NCI-H1417 treated with DMSO at 0.1 percent for 48 hours (cell line): ENCODE measurements at places on chromosomes 6 and 20.

DNA sequence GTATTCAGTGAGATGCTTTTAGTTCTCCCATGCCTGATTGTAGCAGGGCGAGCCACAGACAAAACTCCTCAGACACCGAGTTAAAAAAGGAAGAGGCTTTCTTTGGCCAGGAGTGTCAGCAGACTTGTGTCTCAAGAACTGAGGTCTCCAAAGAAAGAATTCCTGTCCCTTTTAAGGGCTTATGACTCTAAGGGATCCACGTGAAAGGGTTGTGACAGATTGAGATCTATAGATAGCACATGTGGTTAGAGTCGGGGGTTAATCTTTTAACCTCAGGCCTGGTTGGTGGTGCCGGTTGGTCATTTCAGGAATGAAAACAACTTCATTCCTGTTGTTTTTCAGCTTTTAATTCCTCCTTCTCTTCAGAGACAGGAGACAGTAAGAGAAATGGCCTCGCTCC, 168.8 kb upstream of the GRIK2 start:
- no peak for DNase-seq

DNA sequence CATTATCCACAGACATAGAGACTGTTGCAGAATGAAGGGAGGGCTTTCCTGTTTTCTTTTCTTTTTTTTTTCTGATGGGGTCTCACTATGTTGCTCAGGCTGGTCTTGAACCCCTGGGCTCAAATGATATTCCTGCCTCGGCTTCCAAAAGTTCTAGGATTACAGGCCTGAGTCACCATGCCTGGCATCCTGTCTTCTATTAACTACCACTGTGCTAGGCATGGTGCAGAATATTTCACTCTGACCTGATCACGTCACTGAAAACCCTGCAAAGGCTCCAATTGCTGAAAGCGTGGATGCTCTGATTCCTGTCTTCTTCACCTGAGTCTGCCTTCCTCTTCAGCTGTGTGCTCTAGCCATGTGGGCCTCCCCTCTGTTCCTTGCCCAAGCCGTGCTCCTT, 8.5 kb upstream of the DNMT3B start:
- DNase-seq, result no peak

GRCh38 chr6:41445261-41445660, 100.9 kb upstream of the FOXP4 start:
- no peak for DNase-seq

- DNase-seq, result peak; percentile 35
Observed at GRCh38 chr20:10090588-10091166, 55.9 kb downstream of the ANKEF1 start.

DNA sequence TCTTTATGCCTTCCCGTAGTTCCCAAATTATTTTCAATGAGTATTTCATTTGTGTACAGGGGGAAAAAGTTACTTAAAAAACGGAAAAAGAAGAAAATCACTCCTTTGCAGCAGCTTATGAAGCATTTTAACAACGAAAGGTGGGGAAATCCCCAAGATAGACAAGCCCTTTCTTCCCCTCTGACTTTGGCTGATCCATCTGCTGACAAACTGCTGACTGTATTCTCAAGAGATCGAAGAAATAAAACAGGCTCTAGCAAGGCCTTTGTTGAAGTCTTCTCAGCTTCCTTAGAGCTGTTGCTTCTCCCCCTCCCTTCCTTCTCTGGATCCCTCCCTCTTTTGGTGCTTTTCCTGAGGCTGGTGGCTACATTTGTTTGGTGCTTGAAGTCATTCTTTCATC, 325.2 kb downstream of the NRN1 start:
- DNase-seq, result no peak

GRCh38 chr6:12490904-12491571, 200.9 kb downstream of the EDN1 start:
- DNase-seq, result no peak

GRCh38 chr20:14664101-14664500, 326.7 kb upstream of the FLRT3 start:
- DNase-seq, result no peak
